ENCODE measurements at places on chromosomes 4 and X.

DNA sequence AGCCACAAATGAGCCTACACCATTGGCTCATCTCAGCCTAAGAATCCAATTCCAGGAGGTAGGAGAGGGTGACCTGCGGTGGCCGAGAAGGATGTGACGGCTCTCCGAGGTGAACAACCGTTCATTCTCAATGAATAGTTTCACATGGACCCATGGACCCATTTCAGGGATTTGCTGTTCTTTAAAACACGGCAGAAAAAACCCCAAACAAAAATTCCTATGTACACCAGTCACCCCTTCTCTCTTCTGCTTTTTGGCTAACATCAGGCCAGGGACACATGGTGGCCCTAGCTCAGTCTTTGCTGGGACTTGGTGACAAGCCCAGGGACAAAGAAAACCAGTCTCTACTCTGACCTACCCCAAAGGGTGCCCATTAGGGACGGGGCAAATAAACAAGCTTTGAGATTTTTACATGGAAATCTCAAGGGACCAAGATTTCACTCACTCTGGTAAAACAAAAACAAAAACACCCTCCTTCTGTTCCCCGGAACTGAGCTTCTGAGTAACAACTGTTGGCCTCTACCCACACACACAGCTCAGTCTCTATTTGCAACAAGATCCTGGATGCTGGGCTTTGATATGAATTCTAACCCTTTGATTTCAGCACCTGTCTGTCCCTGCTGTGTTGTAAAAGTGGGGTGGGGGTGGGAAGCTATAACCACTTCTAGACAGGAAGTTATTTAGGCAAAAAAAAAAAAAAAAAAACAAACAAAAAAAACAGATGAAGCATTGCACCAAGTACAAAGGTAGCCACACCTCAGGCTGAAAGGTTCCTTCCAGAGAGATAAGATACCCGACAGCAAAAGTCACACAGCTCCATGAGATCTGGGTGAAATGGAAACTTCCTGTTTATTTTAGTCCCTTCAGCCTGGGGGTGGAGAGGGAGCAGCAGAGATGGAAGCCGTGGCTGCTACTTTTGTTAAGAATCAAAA lies 49.0 kb downstream of the DDX3X start:
- peak; percentile 22 for DNase-seq

DNA sequence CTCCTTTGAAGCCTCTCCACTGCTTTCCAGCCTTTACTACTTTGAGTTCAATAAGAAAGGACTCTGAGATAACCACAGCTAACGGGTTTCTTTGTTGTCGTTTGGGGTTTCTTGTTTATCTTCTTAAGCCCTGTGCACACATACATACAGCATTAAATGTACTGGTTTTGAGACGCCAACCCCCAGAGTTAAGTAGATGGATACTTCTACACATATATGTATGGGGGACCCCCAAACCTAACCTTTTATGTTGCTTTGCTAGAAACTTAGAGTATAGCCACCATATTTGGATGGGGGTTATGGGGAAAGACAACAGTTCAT lies 697 bp downstream of the CEP135 start:
- no peak for DNase-seq

- DNase-seq, result no peak
Observed at GRCh38 chrX:114178126-114178525, 405.8 kb upstream of the HTR2C start.

GRCh38 chr4:100828986-100829685 lies 311.3 kb upstream of the EMCN start:
- DNase-seq, result peak; percentile 51

DNA sequence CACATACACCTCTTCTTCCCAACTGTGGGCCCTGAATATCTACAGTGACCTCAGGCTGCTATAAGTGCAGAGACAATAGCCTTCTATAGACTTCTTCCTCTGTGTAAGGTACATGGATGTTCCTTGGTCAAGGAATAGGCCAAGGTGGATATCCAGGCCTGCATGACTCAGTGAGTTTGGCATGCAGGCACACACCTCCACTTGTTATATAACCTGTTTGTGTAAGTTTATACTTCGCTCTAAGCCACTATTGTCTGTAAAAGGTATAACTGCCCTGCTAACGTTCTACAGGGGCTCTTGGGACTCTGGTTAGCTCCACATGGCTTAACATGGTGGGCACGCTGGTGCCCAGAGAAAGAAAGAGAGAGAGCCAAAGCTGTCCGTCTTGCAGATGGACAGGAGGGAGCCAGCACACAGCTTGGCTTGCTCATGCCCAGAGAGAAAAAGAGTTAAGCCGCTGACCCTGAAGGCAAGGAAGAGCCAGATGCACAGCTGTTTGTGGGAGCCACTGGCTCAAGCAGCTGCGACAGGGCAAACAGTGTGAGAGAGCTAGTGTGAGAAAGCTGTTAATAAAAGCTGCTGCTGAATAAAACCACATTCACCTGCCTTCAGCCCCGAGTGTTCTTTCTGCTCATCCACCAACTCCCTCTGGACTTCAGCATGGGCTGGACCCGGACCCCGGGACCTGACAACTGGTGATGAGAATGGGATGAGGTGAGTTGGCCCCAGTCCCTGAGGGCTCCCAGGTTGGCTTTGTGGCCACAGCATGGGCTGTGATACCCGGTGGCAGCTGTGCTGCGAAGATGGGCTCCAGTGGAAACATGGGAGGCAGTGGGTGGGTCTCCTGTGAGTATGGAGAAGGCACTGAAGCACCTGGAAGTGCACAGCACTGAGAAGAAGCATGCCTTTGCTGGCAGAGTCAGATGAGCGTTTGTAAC lies 44.5 kb upstream of the ZBTB33 start:
- no peak for DNase-seq

GRCh38 chr4:113145519-113146291 lies 96.3 kb downstream of the ANK2 start:
- no peak for DNase-seq

GRCh38 chr4:127967141-127967775 lies 2.1 kb downstream of the ABHD18 start:
- DNase-seq, result no peak

DNA sequence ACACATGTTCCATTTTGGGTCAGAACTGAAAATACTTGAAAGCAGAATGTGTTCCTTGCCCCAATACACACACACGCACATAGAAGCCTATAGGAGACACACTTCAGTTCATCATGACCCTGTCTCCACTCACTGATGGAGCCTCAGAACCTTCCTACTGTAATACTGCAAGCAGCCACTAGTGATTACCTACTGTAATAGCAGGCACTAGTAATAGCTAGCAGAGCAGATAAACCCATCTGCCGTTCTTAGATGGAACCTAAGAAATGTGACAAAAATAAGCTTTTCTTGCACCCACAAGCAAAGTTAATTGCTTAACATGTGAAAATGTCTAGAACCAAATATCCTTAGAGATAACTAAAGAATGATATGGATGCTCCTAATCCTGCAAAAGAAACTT lies 13.6 kb downstream of the AMTN start:
- no peak for DNase-seq

DNA sequence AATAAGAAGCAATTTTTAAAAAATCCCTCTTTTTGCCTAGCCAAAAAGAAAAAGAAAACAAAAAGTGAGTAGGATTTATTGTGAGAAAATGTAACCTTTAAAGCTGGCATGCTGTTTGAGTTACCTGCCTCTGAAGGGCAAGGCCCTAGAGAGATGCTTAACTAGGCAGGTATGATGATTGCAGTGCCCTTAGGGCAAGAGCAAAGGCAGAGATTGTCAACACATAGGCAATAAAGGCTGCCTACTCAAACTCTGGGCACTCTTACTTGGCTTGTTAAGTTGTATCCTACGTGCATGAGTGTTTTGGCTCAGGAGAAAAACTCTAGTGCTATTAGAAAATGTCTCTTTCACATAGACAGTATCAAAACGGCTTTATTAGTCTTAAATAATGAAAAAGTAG lies 306.0 kb downstream of the RPA4 start:
- DNase-seq, result no peak

DNA sequence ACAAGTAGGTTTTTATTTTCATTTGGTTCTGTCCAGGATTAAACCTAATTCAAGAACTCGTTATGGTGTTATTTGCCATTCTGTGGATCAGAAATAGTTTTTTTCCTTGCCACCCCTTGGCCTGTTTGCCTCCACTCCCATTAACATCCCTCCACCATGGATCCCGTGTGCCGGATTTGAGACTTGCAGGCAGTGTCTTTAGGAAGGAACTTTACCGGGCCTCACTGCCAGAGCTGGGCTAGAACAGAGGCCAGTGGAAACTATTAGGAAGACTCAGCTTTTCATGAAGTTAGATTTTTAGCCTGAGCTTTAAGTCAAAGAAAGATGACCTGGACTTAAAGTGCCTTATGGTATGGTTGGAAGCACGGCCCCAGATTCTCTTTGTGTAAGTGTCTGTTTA lies 2.4 kb downstream of the KLHL2 start:
- DNase-seq, result no peak

- no peak for DNase-seq
Observed at GRCh38 chrX:131264665-131265064, 24.4 kb downstream of the IGSF1 start.

- DNase-seq, result no peak
Observed at GRCh38 chr4:69056150-69056549, 40.1 kb upstream of the UGT2B7 start.

DNA sequence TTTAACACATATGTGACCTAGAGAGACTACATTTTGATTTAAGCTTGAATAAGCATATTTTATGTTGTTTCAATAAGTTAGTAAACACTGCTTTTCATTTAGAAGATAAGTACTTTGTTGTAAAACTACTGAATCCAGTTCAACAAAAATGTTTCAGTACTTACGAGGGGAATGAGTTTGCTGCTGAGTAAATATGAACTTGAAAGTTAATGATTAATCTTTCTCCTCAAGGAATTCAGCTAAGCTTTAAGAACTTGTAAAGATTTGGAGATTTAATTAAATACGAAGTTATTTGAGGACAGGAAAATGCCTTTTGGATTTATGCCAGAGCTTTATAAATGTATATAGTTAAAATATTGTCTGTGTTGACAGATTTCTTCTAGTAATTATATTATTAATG lies 933.0 kb upstream of the LCORL start:
- no peak for DNase-seq

DNA sequence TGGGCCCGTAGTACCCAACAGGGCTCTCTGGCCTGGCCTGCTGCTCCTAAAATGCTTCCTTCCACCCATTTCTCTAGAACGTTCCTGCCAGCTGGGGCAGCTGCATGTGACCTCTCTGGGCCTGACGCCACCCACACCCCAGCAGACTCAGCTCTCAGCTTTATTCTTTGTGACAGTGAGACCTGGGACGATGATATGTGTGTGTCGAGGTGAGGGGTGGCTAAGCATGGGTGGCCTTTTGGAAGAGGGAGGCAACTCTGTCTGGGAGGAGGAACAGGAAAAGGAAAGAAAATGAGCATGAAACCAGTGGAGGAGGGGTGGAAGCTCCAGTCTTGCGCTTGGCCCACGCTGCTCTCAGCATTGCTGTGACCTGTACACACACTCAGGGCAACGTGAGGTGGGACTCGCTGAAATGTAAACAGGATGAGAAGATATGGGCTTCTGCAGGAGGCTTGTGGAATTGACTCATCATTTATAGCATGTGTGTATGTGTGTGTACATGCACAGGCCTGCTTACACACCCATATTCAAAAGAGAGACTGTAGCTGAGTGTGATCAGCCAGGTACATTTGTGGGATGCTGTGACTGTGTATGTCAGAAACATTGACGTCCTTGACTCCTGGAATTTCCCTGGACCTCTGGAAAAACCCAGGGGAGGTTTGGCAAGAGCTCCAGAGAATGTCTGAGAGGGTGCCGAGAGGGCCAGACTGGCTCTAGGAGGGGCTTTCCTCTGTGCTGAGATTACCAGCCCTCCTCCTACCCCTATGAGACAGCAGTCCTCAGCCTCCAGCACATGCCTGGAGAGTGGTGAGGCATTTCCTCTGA lies 137.9 kb downstream of the PJA1 start:
- peak; percentile 78 for DNase-seq

DNA sequence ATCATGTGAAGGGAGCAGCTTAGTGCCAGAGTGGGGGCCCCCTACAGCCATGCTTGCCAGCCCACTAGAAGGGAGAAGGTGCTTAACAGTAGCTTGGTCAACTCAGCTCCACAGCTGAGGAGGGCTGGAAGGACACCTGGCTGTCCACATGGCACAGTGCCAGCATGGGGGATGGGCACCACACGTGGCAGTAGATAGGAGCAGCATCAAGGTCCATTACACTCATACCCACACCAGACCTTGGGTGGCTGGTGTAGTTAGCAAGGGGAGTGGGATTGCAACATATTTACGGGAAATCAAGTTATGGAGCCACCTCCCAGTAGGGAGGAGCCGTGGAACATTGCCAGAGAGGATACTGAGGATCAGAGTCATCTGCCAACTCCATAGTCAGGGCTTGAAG lies 37.9 kb upstream of the SLC4A4 start:
- no peak for DNase-seq

GRCh38 chr4:124468360-124468759 lies 244.2 kb downstream of the ANKRD50 start:
- DNase-seq, result no peak

DNA sequence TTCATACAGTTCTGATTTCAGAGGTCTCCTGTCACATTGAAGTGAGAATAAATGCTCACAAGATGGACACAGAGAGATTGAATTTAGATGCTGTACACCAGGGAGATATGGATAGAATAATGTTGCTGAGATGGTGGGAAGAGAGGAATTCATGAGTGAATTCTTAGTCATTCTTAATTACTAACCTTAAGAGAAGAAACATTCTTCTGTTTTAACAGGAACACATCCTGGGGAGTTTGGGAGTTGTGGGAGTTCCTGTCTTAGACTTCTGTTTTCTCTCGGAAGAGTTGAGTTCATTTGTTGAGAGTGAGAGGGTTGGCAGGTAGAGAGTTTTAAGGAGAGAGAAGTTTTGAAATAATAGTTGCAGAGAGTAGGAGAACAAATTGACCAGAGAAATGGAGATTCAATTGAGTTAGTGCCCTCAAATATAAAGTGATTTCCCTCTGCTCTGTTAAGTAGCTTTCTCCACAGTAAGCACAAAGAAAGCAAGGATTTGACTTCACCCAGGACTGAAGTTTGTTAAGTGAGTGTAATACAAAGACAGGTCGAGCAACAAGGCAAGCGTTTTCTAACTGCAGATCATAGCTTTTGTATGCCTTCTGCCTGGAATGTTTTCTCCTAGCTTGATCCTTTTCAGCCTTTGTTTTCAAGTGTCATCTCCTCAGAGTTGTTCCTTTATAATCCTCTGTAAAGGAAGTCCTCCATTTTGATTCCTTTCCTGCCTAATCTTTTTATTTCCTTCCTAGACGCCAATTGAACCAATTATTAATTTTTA lies 205.9 kb downstream of the RAPGEF2 start:
- peak; percentile 66 for DNase-seq

GRCh38 chr4:20454515-20454914 lies 202.8 kb downstream of the SLIT2 start:
- DNase-seq, result no peak

- no peak for DNase-seq
Observed at GRCh38 chrX:53695946-53696549, 9.5 kb upstream of the HUWE1 start.

GRCh38 chr4:186723292-186724057 lies at the start of gene FAT1:
Gene FAT1 (minus strand): TSS chr4:186723856. CDS start chr4:186709827, 14,029 bp downstream.
- DNase-seq, result peak; percentile 73
